ENCODE measurements at places on chromosomes 5 and 9.

- no peak for DNase-seq
Measured at GRCh38 chr9:121732886-121733285, 81.5 kb downstream of the DAB2IP start.

DNA sequence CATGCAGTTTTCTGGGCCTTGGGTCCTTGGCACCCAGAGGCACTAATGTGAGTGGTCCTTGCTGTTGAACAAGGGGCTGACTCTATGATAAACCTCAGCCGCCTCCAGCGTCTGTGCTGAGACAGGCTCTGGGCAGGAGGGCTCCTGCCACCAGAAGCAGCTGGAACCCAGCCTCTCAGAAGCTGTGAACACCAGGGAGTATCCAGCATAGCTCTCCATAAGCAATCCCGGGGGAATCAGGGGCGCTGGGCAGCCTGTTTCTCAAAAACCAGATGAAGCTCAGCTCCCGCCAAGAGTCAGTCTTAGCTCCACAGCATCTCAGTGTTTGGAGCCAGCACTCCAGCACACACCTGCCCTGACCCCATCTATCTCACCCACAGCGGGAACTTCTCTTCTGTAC lies 170.2 kb downstream of the HSPA4 start:
- no peak for DNase-seq

DNA sequence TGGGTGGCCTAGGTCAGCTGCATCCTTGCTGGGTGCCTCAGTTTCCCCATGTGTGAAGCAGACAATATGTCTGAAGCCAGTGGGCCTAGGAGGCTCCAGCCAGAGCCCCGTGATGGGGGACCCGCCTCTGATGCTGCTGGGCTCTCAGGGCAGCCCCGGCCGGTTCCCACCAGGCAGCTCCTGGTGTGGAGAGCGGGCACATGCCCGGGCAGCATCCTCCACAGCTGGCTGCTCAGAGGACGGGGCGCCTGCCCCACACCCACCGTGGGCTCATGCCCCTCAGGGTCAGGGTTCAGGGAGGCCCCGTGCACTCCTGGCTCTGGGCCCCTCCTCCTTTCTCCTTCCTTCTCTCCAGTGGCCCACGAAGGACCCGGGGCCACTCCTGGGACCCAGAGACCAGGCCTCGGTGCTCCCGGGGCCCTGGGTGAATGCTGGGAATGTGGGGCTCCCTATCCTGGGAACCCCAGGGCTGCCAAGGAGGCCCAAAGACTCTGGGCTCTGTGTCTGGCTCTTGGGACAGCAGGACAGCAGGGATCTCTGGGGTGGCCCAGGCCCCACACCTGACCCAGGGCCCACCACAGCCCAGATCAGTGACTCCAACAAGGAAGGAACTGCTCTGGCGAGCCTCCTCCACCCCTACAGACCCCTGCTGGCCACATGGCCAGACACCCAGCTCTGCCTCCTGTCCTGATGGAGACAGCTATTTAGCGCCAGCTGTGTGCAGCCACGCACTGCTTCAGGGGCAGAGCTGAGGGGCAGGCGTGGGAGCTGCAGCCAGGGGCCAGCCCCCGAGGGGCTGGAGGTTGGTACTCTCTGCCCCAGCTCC lies 39.5 kb upstream of the EGFL7 start:
- DNase-seq = no peak

DNA sequence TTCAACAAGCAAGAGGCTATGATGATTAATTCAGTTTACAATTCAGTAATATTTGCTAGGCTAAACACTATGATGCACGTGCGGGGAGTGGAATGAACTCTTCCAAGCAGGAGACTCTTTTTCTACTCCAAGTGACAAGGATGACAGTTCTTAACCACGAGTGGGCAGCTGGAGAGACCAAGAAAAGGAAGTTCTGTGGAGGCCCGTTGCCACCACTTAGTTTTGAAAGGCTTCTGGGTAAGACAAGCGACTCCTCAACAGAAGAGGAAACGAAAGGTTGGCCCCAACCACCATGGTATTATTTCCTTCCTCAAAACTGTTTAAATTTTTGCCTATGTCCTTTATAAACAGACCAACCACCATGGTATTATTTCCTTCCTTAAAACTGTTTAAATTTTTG lies 2.8 kb downstream of the DCAF12 start:
- DNase-seq = no peak

DNA sequence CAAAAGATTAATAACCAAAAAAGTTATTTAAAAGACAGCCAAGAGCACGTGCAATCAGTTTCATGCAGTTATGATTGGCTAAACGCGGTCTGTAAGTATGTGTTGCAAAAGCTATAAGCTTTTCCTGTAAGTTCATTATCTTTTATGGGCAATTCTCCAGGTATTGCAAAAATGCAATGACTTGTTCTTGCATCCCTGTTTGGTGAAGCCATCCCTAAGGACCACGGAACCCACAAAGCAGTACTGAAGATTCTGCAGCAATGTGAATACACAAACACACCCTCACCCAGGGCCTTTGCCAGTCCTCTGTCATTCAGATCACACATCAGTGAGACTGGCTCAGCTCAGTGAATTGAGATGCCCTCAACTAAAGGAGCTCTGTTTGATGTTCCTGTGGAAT lies 11.4 kb downstream of the GCNT4 start:
- no peak for DNase-seq
